Dermis blood vessel endothelial cell (primary cell): ENCODE measurements at places on chromosomes 5 and 9.

DNA sequence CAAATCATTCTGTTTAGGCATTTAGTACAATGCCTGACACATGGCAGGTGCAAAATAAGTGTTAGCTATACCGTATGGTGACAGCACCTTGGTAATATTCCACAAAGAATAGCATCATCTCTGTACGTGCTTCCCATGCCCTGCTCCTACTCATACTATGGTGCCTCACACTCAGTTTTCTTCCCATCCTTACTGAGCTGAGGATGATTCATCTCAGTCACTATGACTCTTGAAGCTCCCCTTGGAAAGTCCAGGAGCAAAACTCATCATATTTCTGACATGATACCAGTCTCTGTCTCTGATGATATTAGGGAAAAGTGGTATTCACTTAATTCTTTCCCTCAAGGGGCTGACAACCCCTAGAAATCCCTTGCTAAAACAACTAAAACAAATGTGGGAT is 423.3 kb downstream of the EFNA5 start:
- DNase-seq = no peak

DNA sequence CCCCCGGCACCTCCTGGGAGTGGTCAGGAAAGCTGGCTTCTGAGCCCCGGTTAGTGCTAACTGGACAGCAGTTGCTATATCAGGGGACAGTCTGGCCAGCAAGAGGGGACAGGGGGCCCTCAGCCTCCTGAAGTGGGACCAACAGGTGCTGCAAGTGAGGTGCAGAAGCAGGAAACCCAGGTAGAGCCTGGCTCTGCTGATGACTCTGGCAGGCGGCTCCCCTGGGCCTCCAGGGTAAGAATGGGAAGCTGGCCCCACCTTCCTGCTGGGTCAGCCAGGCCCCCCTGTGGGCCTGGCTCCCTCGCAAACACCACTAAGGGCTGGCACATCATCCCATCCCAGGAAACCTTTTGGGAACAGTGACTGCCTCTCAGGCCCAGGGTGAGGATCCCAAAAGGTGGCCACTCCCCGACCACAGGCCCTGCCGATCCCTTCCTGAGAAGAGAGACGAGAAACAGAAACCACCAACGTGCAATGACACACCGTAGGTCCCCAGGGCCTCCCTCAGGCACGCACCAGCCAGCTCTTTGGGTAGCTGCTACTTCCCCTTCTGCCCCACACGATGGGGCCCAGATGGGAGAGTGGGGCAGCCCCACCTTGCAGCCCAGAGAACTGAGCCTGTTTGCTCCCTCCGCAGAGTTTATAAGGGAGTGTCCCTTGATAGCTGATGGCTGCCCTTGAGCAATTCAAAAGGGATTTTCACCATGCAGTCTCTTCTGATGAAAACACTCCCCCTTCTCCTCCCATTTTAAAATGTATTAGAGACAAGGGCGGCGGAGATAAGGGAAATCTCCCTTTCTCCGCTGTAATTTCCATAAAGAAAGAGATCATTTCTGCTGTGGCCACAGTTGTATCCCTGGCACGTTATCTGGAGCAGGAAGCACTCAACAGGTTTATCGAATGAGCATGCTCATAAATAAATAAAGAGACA is 76.8 kb downstream of the STK10 start:
- DNase-seq = peak; percentile 46

- DNase-seq = no peak
These were observed 195.5 kb upstream of the CLINT1 start for GRCh38 chr5:158054223-158055110.

DNA sequence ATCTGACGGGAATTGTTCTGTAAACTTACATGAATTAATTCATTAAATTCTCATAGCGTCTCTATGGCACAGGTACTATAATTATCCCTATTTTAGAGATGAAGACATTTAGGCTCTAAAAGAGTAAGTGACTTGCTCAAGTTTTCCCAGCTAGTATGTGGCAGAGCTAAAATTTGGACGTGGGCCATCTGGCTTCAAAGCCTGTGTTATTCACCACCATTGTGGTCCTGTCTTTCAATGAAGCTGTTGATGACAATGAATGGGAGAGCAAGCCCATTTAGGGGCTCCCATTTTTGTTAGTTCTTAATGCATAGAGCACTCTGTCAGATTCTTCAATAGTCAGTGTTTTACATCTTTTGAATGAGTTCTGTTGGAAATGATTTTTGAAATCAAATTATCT is 236.0 kb upstream of the CD180 start:
- peak; percentile 8 for DNase-seq

- DNase-seq = no peak
These were observed 67.2 kb downstream of the PRLR start for GRCh38 chr5:35162848-35163709.

GRCh38 chr5:122164070-122164435 is 34.7 kb downstream of the ZNF474 start:
- no peak for DNase-seq
